PC-3 (cell line): ENCODE measurements at places on chromosomes 7 and 10.

GRCh38 chr10:72034040-72034499, 54.3 kb downstream of the SPOCK2 start:
- no peak for DNase-seq

DNA sequence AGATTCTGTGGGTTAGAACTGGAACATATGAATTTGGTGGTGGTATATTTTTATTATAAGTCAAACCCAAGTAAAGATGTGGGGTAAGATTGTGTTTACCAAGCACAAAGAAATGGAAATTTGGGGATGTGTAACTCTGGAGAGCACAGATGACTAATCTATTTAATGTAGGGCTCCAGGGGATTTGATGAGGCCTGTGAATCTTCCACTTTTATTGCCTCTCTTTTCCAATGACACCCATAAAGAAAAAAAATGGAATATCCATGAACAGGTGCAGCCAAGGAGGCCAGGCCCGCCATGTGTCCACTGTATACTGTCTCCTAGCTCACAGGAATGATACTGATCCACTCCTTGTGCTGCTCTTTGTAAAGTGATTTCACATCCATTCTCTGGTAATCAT, 2.8 kb downstream of the SRGN start:
- peak; percentile 83 for DNase-seq

GRCh38 chr10:22893781-22894180, 34.1 kb upstream of the ARMC3 start:
- DNase-seq, result no peak

DNA sequence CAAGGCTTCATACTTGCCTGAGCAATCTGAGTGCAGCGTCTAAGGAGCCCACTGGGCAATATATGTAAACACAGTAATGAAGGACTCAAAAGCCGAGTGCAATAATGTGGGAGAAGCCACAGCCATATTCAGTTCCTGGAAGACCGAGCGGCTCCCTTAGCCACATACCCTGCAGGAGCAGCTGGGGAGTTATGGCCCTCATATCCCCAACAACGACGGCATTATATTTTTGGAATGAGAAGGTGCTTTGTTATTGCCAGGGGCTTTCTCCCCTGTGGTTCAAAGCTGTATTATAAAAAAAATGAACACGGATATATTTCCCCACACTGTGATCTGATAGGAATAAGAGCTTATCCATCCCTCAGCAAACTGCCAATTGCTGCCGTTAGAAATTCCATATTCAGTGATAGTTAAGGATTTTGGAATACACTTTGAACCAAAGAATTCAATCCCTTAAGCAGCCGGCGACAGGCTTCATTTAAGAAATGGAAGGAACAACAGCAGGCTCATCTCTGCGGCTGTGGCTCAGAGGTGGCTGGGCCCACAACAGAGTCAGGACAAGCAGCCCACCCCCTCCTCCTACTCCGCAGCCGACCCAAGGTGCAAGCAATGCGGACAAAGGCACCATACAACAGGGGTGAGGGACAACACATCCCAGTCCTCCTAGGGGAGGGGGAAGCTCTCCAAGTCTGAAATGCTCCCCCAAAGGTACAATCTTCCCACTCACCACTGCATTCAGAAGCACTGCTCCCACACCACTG, 77.2 kb downstream of the TNS3 start:
- DNase-seq, result no peak

GRCh38 chr10:69480068-69480412, 28.8 kb downstream of the TSPAN15 start:
- DNase-seq, result no peak

DNA sequence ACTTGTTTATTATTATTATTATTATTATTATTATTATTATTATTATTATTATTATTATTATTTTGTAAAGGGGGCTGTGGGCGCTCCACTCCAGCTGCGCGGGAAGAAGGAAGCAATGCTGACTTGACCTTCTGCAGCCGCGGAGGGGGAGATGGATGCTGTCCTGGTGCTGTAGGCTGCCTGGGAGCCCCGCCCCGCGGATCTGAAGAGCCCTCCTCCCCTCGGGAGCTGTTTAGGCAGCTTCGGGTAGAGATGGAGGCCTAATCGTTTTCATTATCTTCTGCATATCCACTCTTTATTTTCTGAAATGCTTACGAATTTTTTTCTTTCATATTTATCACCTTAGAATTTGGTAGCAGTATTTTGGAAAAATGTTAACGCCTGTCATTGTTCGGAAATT, 101.2 kb upstream of the KLF6 start:
- no peak for DNase-seq

DNA sequence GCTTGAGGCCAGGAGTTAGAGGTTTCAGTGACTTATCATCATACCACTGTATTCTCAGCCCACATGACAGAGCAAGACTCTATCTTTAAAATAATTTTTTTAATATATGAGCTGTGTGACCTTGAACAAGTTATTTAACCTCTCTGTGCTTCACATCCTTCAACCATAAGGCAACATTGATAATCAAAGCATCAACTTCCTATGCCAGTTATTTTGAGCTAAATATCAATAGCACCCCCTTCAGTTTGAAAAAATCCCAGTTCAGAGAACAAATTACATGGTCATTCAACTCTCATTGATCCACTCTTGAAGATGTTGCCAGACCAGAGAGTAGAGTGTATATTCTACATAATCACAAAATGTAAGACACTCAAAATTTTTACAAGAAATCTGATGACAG, 53.0 kb downstream of the ASNS start:
- peak; percentile 31 for DNase-seq

DNA sequence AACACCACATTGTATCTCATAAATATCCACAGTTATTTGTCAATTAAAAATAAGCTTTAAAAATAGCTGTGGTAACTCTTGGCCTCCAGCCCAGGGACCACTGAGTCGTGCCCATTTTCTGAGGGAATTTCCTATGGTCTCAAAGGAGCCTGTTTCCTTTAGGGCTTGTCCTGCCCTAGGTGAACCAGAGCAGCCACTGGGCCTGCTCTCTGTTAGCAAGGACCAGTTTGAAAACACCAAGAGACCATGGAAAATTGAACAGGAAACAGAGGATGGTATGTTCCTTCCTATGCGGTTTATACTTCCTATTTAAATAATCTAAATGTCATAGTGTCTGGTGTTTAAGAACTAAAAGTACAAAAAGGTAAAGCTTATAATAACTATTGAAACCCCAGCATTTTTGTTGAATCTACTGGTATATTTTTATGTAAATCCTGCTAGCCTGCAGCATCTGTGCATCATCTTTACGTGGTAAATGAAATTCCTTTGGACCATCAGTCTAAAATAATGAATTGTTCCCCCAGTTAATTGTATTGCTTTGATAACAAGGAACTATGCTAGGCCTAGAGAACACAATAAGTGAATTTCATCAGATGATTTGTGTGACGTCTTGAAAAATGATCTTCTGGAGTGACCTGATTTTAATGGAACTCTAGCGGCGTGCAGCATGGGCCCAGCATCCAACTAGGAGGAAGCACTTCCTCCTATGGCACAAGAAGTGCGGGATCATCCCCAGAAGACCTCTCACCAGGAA, 333.7 kb downstream of the GFRA1 start:
- DNase-seq, result no peak

DNA sequence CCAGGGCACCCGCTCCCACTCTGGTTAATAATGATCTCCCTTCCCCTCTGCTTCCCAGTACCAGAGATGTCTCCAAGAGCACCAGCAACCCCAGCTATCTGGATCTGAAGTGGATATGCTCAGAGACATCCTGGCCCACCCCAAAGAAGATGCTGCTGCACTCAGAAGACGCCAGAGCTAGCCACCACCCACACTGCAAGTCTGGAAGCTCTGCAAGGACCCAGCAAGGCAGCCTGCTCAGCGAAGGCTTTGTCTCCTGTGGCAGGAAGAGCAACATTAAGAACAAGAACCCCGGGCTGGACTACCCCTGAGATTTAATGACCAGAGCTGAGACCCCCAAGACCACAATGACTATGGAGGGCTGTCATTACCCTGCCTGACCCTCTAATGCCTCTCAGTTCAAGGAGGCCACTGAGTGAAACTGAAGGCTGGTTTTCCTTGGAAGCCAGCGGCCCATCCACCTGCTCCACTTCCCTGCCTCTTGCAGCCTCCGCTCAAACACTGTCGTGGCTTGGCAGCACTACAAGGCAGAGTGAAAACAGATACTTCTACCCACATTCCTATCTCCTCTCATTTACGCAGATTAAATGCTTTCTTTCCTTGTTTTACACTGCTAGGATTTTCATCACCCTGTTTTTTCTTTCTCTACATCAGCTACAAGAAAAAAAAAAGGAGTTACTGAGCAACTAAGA, 202.2 kb downstream of the SNX10 start:
- DNase-seq, result no peak

DNA sequence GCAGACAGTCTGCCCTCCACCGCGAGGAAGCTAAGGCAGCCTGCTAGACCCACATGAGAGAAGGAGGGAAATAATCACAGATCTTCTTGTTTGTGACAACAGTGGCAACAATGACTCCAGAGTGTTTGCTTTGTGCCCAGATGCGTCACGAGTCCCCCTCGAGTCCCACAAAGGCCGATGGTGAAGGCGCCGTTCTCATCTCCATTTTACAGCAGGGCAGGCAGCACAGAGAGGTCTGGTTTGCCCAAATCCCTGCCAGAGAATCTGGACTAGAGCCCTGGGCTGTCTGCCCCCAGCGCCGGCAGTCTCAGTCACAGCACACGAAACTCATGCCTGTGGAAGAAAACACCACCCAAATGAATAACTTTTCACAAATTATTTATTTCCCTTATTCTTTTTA, 38.1 kb downstream of the KIAA1549 start:
- DNase-seq, result no peak

DNA sequence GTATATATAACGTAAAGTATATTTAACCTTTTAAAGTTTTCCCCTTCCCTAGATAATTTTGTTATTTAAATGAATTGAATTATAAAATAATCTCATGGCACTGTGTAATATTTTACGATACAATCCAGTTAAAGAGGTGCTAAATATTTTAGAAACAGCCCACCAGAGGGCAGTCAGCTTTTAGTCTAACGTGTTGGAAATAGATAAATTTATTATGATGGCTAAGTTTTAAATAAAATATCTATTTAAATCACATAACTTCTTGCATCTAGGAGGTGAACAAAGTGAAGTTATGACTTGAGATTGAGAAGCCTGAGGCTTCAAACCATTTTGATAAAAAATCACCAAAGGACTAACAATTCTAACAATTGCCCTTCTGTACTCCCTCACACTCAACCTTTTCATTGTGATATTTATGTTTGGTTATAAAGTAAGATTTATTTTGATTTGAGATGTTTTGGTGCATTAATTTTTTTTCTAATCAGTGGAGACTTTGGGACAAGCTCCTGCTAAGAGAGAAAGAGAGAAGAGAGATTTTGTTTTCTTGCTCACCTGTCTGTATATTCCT, 171.5 kb upstream of the SP4 start:
- peak; percentile 66 for DNase-seq

- DNase-seq, result no peak
These were observed 151.3 kb downstream of the GALNT11 start for GRCh38 chr7:152176797-152177196.

DNA sequence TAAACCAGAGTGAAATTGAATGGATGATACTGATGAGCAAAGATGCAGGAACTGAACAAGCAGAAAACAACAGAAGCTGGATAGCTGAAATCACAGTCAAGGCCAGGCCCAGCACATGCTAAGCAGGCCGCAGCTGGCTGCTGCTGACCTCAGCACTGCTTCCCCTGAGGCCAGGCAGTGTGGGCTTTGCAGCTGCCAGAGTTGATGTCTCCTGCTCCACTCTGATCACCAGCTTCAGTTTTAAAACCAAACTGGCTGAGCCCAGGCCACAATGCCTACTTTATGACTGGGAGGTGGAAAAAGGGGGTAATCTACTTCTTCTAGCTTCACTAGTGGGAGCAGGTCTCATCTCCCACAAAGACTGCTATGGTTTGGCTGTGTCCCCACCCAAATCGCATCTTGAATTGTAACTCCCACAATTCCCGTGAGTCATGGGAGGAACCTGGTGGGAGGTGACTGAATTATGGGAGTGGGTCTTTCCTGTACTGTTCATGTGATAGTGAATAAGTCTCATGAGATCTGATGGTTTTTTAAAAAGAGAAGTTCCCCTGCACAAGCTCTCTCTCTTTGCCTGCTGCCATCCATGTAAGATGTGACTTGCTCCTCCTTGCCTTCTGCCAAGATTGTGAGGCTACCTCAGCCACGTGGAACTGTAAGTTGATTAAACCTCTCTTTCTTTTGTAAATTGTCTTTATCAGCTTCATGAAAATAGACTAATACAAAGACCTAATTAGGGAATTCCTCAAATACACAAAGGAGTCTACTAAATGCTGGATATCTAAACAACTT, 136.4 kb upstream of the ITGB1 start:
- DNase-seq, result no peak

GRCh38 chr7:116842371-116842770, 20.0 kb upstream of the CAPZA2 start:
- DNase-seq, result no peak

DNA sequence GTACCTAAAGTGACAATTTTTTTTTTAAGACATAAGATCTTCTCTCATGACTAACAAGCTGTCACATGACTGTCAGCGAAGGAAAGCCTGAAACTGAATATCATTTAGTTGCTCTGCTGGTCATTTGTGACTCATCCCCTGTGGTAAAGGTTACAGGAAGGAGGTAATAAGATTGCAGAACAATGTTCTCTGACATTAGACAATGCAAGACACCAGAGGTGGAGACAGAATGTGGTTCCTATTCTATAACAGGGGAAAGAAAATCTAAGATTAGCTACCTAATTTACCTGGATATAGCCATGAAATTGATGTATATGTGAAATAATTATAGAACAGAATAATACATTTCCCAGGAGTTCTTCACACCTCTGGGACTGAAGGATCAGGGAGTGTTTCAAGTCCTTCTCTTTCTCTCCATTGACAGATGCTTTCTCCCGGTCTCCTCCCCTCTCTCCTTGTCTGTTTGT, 47.7 kb downstream of the LRGUK start:
- peak; percentile 91 for DNase-seq

GRCh38 chr7:17586711-17587110, 288.3 kb downstream of the AHR start:
- no peak for DNase-seq

DNA sequence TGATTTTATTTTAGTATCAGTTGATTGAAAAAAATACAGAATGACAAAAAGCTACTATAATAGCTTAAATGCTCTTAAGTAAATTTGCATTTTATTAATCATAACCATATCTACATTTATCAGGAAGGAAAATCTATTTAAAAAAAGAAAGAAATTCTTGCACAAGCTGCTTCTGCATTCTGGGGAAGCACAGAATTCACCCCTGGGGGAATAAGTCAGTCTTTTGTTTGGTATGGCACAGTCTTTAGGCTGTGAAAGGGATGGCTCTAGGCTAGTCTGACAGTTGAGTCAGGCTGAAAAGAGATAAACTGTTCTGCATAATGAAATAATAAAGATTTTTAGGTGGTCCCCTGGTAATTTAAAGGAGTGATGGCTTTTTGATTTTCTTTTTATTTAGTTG, 37.9 kb downstream of the HTR7 start:
- DNase-seq, result no peak

DNA sequence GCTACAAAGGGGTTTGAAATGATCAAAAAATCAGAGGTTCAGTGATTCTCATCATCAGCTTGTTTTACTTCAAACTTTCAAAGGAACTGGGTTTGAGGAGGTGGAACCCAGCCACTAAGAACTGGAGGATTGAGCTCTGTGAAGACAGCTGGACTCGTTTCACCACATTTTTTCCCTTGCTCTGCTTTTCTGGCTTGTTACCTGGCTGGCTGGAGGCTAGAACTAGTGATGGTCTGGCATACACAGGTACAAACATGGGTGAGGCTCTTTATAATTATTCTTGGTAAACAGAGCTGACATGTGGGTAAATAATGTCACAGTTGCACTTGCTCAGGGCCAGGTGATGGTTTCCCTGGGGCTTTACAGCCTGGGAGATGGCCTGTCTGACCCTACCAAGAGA, 352.5 kb downstream of the FGFR2 start:
- no peak for DNase-seq

- DNase-seq, result no peak
These were observed 236.5 kb upstream of the SEMA3D start for GRCh38 chr7:85423209-85423895.
